ENCODE measurements at places on chromosomes 5 and 9. TPM values are rescaled to one million over a fixed set of nuclear protein-coding genes. Genes with fewer than 3 reads are reported as not detected.

GRCh38 chr9:108709126-108709525, 146.7 kb downstream of the ACTL7B start:
- DNase-seq: no peak

DNA sequence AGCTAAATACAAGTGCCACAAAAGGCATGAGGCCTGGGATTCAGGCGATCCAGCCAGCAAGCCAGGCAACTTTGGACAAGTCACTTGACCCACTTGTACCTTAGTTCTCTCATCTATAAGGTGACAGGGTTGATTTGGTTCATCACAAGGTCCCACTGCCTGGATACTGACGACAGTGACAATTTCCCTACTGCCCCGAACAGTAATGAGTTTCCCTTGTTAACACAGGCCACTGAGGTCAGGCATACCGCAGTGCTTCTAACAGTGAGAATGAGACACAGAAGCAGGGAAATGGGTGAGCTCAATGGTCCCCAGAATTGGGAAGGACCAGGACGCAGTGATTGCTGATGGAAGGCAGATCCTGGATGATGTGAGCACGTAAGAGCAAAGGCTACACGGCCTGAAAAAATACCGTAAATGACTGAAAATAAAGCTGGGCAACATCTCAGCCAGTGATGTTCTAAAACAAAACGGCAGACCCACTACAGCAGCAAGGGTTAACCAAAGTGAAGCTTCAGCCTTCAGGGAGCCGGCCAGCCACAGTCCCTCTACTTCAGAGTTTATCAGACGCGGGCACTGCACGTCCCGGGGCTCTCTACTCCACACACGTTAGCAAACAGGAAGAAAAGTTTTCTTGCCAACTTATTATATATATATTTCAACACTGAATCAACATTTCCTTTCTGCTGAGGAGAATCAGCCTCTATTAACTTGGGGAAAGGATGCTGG, 846 bp downstream of the MGAT1 start:
- DNase-seq: no peak

DNA sequence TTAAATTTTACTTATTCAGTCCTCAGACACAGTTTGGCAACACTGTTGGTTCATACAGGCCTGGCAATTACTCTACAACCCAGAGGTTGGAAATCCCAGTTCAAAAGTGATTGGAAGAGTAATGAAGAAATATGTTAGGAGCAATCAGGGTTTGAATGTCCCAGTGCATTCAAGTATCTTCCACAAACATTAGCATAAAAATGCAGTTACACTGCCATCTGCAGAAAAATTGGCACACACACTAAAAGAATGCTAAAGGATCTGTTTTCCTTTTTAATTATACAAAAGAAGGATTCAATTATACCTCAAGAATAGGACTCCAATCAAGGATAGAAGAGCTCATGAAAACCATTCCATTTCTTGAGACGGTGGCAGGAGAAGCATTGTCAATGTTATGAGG, 130.2 kb downstream of the DNAH5 start:
- DNase-seq: no peak

DNA sequence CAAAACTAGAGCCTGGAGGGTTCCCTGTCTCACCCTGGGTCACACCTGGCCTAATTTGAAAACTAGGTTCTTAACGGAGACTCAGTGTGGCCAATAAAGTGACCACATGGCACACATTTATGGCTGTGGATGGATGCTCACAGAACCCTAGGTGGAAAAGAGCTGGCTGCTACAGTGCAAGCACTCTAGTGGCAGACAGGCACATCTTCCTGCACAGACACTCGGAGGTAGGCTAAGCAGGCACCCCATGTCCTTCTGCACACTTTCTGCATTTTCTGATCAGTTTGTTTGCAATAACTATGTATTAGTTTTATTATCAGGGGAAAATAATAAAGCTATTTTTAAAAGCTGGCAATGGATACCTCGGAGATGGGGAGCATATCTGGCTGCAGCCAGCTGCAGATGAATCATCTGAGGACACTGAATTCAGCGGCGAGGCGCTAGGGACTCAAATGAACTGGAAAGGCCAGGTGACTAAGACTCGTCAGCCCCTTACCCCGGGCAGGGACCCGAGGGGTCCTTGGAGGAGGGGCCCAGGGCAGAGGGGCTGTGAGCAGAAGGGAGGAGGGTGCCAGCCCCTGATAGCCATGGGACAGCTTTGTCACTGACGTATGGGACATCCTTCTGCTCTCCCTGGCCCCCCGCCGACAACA, 96.2 kb downstream of the OLFM1 start:
- DNase-seq: no peak

DNA sequence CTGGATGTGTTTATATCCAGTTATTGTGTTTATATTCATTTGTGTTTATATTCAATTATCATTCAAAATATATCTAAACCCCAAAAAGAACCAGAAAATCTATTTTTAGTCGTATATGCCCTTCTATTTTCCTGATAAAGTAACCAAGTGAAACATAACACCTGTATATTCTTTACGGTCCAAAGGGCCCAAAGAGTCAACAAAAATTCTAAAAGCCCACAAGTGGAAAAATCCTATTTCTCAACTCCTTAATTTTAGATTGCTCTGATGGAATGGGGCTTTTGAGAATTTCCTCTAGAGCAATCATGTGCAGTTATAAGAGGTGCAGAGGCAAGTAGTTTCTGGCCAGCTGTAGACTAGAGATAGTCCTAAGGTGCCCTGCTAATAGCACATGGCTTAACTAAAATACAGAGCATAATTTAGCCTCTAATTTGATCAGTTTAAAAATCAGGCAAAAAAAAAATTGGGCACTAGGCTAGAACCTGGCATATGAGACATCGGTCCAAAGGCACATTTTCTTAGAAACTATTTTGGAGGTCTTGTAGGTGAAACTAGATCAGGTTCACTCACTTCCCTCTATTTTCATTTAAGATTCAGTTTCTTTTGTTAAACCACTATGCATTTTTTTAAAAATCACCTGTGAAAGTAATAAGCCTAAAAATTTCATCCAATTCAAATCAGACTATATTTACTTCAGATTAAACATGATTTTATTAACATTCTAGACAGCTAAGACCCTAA, 256.0 kb downstream of the FBXL17 start:
- DNase-seq: no peak

DNA sequence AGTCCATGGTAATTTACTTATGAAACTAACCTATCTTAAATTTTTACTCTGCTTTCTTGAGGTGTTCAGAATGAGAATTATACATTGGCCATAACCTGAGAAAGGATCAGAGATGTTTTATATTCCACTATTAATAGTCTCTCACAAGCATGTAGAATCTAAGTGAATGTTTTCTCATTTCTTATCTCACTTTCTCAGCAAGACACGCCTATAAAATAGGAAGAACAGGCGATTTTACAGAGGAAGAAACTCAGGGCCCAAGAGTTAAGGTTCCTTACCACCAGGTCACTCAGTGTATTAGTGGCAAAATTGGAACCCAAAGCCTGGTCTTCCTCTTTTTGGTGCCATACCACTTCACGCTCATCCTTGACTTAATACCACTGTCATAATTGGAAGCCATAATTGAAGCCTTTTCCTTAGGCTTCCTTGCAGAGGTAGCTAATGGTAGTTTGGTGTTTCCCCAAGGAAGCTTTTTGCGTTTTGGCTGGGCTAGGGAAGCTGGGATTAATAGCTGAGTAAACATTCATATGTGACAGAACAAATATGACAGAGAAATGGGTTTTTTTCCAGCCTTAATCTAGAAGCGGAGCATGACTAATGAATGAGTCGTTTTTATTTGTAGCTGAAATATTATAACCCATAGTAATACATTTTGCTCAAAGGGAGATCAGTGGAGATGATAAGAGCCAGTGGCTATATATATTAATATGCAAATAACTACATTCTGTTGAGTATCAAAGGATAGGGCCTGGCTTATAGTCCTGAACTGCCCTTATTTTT, 16.9 kb downstream of the HMGXB3 start:
- DNase-seq: peak; percentile 36

DNA sequence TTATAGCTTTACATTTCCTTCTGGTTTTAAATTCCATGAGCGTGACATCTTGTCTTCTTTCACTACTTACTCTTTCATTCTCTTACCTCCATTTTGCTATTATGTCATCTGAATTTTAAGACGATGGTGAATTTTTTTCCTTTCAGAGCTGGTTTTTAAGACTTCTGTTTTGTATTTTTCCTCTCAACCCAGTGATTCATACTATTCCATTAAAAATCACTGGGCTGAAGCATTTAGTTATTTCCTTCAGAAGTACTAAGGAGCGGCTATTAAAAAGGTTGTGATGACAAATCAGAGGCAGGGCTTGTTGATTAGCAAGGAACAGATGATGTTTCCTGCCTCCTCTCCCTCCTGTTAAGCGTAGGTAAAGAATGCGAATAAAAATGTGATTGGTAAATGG, 16.5 kb downstream of the AGXT2 start:
- DNase-seq: no peak

Gene NAA35
- total RNA-seq: 21.3 TPM

Gene SOX30
- not detected for total RNA-seq

Gene RFESD
- 2.2 TPM for total RNA-seq

Gene SNCAIP
- total RNA-seq: not detected

Gene TRPM6
- 0.05 TPM for total RNA-seq

Gene OLFM1
- total RNA-seq: 0.39 TPM

Data from Panc1 (cell line).